ENCODE measurements at places on chromosomes 3 and 15.

- H3K36me3 ChIP-seq, result no peaks in the 10 kb centered on the region
- no peak for DNase-seq
- no peak overlapping the region for H3K4me3 ChIP-seq
Measured at GRCh38 chr3:128547368-128547987, 54.5 kb upstream of the GATA2 start.

DNA sequence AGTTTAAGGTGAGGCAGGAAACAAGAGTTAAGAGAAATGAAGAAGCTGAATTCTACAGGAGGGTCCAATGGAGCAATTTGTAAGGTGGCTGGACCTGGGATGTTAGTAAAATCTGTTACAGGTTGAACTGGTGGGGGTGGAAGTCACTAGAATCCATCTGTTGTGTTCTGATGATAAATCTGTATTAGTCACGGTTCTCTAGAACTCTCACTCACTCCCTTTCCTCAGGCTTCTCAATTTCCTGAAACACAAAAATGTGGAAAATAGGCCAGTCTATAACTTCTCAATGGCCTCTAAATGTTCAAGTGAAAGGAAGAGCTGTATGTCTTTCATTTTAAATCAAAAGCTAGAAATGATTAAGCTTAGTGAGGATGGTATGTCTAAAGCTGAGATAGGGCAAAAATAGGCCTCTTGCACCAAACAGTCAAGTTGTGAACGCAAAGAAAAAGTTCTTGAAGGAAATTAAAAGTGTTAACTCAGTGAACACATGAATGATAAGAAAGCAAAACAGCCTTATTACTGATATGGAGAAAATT, 180.2 kb upstream of the CBLB start:
- no peak overlapping the region for H3K4me3 ChIP-seq
- H3K27ac ChIP-seq, result no peak overlapping the region
- DNase-seq, result no peak
- no peaks in the 10 kb centered on the region for H3K36me3 ChIP-seq
- H3K27me3 ChIP-seq, result no peaks in the 10 kb centered on the region

DNA sequence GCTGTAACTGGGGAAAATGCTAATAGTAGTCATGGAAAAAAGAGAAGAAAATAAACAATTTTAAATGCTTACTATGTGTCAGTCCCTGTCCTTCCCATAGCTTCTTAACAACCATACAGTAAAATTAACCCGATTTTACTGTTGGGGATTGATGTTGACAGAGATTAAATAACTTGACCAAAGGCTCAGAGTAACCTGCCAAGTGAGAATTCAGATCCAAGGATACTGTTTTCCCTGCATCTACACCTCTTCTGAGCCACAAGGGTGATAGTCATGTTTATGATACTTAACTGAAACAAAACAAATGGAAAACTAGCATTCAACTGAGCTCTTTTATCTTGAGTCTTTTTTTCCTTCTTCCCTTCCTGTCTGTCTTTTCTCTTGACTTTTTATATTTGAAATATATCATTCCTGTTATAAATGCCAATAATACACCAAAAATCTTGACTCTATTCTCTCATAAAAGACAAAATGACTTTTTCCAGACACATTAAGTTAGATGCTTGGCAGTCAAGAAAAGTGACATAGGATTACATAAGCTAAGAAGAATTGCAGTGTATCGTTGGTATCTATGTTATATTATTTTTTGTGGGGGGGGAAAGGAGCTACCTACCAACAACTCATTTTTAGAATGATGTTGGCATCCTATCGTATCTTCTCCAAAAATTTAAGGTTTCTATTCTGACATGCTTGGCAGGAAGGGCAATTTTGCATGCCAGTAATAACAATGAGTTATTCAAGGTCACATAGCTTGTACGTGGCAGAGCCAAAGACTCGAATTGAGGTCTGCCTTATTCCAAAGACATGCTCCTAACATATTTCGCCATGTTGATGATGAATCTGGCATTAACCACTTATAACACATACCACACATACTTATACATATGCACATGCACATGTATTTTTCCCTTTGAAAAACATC, 306.6 kb upstream of the KCNH8 start:
- H3K4me3 ChIP-seq, result no peak overlapping the region
- no peak for DNase-seq
- no peaks in the 10 kb centered on the region for H3K36me3 ChIP-seq
- no peak overlapping the region for H3K27ac ChIP-seq

- no peak overlapping the region for H3K27ac ChIP-seq
- no peaks in the 10 kb centered on the region for H3K4me1 ChIP-seq
- no peaks in the 10 kb centered on the region for H3K36me3 ChIP-seq
- no peak for DNase-seq
Measured at GRCh38 chr3:143207338-143207961, 87.9 kb downstream of the CHST2 start.

GRCh38 chr3:179093807-179094206, 22.2 kb upstream of the ZMAT3 start:
- no peaks in the 10 kb centered on the region for H3K36me3 ChIP-seq
- H3K27ac ChIP-seq, result no peak overlapping the region
- DNase-seq, result no peak

DNA sequence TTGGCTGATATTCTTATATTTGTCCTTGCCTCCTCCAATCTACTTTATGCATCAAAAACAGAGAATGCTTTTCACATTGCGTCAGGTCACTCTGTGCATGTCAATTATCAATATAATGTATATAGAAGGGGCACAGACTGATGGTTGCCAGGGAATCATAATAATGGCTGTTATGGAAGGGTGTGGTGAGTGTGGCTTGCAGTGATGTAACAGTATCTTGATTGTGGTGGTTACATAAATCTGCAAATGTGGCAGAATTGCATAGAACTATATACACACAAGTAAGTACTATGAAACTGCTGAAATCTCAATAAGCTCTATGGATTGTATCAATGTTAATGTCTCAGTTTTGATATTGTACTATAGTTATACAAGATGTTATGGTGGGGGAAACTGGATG, 228.6 kb downstream of the TJP1 start:
- no peaks in the 10 kb centered on the region for H3K36me3 ChIP-seq
- no peaks in the 10 kb centered on the region for H3K4me1 ChIP-seq
- no peaks in the 10 kb centered on the region for H3K27me3 ChIP-seq
- no peak for DNase-seq
- H3K27ac ChIP-seq, result no peak overlapping the region

DNA sequence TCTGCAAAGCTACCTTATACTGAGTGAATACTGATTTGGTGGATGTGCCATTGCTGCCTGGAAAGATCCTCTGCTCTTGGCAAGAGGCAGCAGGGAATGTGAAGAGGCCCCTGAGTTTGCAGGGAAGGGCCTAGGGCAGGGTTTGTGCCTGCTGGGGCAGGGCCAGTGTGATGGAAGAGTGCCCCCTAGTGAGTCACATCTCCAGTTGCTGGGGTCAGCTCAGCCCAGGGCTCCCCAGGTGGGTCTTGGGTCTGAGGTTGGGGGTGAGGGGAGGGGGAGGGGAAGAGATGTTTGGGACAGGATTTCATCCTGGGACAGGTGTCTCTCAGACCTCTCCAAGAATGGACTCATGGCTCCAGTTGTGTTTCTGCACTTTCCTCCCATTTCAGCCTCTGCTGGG, 4.1 kb upstream of the AMOTL2 start:
- peaks cover 15% of the 10 kb centered on the region for H3K4me1 ChIP-seq
- H3K27me3 ChIP-seq, result peaks cover 18% of the 10 kb centered on the region
- no peak overlapping the region for H3K27ac ChIP-seq
- peak; percentile 15 for DNase-seq

- H3K36me3 ChIP-seq, result no peaks in the 10 kb centered on the region
- peaks cover 6% of the 10 kb centered on the region for H3K4me1 ChIP-seq
- H3K27ac ChIP-seq, result no peak overlapping the region
- no peaks in the 10 kb centered on the region for H3K27me3 ChIP-seq
- H3K4me3 ChIP-seq, result no peak overlapping the region
Measured at GRCh38 chr3:16415911-16416476, 97.5 kb downstream of the RFTN1 start.

DNA sequence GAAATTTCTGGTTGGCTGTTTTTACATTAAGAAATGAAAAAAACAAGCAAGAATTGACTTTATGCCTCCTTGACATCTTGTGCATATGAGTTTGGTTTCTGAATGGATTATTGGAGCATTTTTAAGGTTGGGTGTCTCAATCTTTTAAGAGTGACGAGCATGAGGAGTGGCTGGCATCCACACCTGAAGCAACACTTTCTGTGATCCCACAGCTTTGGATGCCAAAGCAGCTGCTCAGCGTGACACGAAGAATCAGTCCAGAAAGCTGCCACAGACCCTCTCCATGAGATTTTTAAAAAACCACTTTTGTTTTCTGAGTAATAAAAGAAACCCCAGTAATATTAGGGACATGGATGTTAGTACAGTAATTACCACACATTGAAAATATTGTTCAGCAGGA, 154.5 kb downstream of the KLF13 start:
- no peak overlapping the region for H3K27ac ChIP-seq
- H3K4me1 ChIP-seq, result peaks cover 49% of the 10 kb centered on the region
- no peaks in the 10 kb centered on the region for H3K36me3 ChIP-seq
- no peak for DNase-seq
